ENCODE measurements at places on chromosomes 5 and 9. TPM values are rescaled to one million over a fixed set of nuclear protein-coding genes. Genes with fewer than 3 reads are reported as not detected.

- no peak for DNase-seq
Observed at GRCh38 chr9:74770508-74771261, 117.0 kb downstream of the TRPM6 start.

- no peak for DNase-seq
Observed at GRCh38 chr9:9478741-9479140, 1134.1 kb downstream of the PTPRD start.

DNA sequence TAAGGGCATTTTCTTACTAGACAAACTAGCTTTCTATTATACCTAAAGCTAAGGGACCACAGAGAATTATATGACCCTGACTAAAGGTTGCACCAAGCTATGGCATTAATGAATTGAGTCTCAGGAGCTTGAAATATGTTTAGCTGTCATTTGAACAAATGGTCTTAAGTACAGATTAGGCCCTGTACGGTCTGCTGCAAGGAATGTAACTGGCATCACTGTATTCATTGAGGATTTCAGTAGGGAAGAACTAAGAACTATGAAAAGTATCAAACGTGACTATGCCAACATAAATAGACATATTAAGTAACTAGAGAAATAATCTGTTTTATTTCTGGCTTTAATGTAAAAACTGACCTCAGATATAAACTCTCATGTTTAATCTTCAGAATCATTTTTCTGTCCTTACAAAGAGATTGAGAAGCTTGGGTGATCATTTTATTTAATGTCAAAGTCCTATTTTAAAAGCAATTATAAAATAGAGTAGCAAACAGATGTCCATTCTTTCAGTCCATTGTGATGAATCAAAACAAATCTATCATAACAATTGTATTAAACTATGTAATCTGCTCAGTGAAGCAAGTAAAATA is 845.9 kb downstream of the MAT2B start:
- DNase-seq, result no peak

GRCh38 chr5:169542811-169543210 is 40.8 kb upstream of the SPDL1 start:
- DNase-seq, result no peak

- no peak for DNase-seq
Observed at GRCh38 chr9:131020862-131021261, 11.9 kb downstream of the LAMC3 start.

DNA sequence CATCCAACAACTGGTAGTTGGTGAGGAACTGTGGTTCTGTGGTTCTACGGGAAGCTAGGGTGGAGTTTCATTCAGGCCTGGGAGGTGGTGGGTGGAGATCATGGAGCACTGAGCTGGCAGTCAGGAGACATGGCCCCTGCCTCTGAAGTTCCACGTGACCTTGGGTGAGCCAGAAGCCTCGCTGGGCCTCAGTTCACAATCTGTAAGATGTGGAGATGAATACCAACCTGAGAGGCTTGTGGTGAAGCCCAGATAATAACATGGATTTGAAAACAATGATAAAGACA is 177.9 kb downstream of the MACROH2A1 start:
- DNase-seq, result peak; percentile 43

- no peak for DNase-seq
Observed at GRCh38 chr5:40736103-40736875, 19.5 kb downstream of the TTC33 start.

GRCh38 chr9:36878986-36879982 is 154.8 kb downstream of the PAX5 start:
- DNase-seq, result no peak

LECT2 gene
- not detected for total RNA-seq

GDA gene
- total RNA-seq, result 0.20 TPM
